Mesenchymal stem cell (in vitro differentiated cells and primary cell): ENCODE measurements at places on chromosomes 12 and 14.

DNA sequence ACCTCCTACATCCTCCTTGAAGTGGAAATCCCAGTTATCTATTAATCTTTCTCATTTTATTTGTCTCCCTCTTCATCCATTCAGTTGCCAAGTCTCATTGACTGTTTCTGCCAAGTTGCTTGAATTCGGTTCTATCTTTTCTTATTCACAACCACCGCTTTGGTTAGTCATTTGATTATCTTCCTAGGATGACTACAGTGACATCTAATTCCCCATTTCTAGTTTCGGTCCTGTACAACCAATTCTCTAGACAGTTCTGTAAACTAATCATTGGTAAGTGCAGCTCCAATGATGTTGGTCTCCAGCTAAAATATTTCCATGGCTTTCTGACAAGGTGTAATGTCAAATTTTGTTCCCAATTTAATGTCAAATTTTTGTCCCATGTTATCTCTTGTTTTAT, 220.1 kb downstream of the ADAMTS20 start:
- no peak for DNase-seq

- no peak for DNase-seq
These were observed 36.5 kb upstream of the FRS2 start for GRCh38 chr12:69433653-69434052.

DNA sequence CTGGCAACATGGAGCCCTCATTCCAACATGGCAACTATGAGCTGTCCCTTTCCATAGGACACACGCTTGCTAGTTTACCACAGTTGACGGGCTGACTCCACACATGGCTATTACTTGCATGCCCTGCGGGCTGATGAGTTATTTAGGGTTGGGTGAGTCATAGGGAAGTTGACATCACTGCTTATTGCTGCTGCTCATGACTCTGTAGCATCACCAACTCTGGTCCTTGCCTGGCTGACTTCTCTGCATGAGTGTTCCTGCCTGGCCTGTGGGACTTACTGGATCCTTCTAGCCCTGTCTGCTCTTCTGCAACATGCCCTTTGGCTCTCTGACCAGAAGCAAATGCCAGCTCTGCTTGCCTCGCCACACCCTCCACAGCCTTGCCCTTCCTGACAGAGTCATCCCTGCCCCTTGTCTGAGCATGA, 199.5 kb downstream of the ANO6 start:
- DNase-seq: peak; percentile 99

DNA sequence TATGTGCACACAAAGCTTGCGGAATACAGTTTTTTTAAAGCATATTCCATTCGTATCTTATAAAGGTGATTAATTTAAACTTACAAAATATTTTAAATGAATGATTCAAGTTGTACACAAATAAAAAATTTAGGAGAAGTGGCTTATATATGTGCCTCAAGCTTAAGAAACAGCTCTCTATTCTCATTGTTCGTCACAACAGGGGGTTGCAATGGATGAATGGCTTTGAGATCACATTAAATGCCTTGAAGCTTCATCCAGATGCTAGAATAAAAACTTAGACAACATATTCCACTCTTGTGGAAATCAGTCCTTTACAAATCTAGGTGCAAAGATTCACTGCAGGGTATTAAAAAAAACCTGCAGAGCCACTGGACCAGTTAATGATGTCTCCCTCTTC, 303.9 kb upstream of the LRFN5 start:
- DNase-seq: no peak

- DNase-seq: no peak
These were observed 22.5 kb downstream of the E2F7 start for GRCh38 chr12:77042833-77043232.

DNA sequence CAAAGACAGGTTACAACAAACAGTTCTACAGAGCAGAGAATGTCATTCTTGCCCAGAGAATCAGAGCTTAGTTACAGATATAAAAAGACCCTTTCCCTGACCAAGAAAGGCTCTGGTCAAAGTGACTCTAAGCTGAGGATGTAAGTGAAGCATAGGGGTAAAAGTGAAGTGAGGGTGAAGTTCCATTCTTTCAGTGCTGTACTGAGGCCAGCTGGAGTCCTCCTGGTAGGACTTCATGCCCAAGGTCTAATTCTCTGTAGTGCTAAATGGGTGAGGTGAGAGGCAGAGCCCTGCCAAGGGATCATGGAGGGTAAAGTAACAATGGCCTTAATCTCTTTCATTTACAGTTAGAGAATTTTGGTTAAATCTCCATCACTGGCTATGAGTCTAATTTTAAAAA, 38.5 kb downstream of the DUSP16 start:
- DNase-seq: no peak

GRCh38 chr12:14239935-14240872, 125.3 kb upstream of the ATF7IP start:
- no peak for DNase-seq

DNA sequence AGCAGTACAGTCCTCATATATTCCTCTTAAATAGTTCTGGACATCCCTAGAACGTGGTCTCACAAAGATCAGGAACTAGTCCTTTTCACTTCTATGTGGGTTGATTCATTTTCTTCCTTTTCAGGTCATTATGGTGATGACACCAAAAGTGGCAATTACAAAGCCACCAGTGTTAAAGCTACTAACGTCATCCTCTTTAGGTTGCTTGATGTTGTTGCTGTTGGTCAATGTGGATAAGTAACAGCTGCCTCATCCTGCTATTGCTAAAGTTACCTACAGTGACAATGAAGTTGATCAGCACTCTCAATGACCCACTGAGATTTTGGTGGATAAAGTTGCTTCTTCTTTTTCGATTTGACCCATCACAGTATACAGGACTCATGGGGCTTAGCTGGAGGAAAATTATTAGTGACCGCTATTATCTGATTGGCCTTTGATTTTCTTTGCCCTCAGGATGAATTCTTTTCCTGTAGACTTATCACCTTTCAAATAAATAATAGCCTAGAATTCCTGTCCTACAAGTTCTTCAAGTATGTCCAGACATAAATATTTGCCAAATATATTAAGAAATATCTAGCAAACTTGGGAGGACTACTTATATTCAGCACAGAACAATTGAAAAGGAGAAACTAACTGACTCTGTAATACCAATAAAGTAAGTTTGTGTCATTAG, 54.0 kb upstream of the ATP2B1 start:
- DNase-seq: no peak

GRCh38 chr12:106291342-106291741, 11.2 kb upstream of the TCP11L2 start:
- DNase-seq: no peak

DNA sequence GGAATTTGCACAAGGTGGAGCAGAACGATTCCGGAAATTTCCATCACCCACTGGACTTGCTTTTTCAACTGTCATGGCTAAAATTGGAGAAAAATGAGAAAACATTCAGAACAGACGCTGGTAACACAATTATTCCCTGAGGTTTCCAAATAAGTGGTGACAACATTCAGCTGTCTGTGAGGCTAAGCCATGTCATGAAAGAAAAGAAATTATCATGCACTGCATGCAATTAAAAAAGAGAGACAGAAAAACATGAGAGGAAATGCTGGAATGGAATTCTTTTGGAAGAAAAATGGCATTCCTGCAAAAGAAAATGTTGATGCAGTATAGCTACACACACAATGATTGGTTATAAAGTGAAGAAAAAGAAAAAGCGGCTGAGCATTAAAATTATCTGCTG, 87.3 kb downstream of the C2CD5 start:
- DNase-seq: no peak

- no peak for DNase-seq
These were observed 539.0 kb downstream of the VRK1 start for GRCh38 chr14:97336179-97336578.

GRCh38 chr14:104299993-104300761, 161.8 kb downstream of the KIF26A start:
- DNase-seq: no peak

- no peak for DNase-seq
These were observed 176.8 kb downstream of the PHLDA1 start for GRCh38 chr12:75854681-75855309.

DNA sequence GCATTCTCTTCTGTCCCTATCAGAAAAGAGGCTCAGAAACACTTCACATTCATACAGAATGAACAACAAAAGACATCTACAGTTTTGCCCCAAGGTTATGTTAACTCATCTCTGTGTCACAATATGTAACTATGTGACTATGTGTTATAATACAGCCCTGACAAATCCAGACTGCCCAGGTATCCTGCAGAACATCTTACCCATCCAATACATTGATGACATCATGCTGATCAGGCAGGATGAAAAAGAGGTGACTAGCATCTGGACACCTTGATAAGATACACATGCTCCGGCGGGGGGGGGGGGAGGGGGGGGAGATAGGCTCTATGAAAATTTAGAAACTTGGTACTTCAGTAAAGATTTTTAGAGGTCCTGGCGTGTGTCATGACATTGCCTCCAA, 8.3 kb upstream of the GNS start:
- no peak for DNase-seq

DNA sequence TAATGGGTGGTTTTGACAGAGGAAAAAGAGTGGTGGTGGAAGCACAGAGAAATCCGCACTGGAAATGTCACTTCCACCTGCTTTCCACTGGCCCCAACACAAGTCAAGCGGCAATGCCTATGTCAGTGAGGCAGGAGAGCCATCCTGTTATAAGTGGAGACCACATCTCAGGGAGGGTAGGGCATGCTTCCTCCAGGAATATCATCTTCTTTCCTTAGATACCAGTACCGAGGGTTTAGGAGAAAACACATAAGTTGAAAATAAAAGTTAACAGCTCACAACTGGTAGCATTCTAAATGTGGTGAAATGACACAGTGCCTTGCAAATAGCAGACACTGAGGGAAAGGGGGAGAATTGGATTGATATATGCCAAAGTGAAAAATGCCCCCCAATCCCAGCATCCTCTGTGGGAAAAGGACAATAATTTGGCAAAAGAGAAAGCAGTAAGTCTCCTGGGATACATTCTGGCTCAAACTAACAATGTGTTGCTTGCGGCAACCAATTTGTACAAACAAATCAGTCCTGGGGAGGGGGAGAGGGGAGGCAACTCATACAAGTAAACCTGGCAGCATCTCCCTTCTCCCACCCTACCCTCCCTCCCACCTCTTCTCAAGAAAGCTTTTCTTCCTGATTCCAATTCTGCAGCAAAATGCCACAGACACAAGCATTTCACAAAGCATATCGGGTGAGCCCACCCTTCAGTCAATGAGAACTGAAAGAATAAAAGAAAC, 57.1 kb downstream of the STON2 start:
- DNase-seq: no peak

GRCh38 chr12:89437231-89437630, 84.9 kb upstream of the DUSP6 start:
- no peak for DNase-seq

DNA sequence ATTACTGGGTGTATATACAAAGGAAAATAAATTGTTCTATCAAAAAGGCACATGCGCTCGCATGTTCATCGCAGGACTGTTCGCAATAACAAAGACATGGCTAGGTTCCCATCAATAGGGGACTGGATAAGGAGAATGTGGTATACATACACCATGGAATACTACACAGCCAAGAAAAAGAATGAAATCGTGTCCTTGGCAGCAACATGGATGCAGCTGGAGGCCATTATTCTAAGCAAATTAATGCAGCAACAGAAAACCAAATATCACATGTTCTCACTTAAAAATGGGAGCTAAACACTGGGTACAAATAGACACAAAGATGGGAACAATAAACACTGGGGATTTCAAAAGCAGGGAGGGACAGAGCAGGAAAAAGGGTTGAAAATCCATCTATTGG, 58.6 kb downstream of the PKP2 start:
- DNase-seq: no peak

- peak; percentile 71 for DNase-seq
These were observed 7.6 kb upstream of the RAB21 start for GRCh38 chr12:71746974-71747611.

DNA sequence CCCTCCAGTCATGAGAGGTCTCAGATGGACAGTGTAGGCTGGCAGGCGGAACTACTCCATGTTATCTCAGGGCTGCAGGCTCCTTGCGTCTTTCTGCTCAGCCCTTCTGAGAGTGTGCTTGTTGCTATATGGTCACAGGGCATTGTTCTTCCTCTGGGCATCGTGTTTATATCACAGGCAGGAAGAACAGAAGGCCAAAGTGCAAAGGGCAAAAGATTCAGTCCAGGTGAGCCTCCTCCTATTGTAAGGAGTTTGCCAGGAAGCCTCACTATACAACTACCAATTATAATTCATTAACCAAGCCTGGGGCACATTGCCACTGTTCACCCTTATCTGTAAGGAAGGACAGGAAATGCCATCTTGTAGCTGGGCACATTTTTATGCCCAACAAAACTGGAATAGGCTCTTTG, 195.5 kb upstream of the KITLG start:
- DNase-seq: no peak

- no peak for DNase-seq
These were observed 12.1 kb downstream of the GZMH start for GRCh38 chr14:24597403-24597802.

DNA sequence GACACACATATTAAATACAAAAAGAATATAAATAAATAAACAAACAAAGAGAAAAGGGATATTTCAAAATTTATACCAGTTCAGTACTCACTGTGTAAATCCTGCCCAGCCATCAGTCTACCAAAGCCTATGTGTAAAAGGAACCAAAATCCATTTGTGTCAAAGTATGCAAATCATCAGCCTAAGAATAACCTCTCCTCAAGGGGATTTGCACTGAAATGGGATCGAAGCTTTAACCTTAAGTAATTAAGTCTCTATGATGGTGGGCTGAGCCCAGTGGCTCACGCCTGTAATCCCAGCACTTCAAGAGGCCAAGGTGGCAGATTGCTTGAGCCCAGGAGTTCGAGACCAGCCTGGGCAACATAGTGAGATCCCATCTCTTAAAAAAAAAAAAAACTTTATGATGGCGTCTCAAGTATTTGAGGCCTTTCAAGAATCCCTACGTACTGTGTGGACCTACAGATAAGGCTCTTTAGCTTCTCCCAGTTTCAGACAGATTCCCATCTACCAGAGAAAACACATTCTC, 57.8 kb upstream of the METAP2 start:
- no peak for DNase-seq

DNA sequence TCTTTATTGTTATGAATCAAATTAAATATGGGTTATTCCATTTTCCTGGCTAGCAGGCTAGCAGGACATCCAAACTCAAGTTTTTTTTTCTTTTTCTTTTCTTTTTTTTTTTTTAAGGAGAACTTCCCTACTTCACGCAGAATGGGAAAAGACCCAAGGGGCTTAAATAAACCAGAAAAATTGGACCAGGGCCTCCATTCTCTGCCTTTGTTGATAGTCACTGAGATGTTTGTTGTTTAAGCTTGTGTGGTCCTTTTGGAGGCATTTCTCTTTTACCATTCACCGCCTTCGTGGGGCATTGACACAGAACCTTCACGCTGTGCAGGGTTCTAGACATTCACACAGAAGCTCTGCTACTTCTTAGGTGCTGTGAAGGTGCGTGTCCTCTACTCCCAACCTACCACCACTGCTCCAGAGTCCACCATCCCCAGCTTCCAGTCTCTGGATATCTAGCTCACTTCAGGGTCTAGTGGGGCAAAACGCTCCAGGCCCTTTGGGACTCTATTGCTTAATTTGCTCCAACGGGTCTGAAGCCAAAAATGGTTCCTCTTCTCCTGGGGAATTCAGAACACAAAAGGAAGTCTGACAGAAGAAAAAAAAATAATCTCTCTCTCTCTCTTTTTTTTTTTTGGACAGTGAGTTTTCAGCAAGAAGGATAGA, 301.3 kb downstream of the AEBP2 start:
- DNase-seq: no peak
